Activated naive CD4-positive, alpha-beta T cell (primary cell): ENCODE measurements at places on chromosomes 3 and 15.

DNA sequence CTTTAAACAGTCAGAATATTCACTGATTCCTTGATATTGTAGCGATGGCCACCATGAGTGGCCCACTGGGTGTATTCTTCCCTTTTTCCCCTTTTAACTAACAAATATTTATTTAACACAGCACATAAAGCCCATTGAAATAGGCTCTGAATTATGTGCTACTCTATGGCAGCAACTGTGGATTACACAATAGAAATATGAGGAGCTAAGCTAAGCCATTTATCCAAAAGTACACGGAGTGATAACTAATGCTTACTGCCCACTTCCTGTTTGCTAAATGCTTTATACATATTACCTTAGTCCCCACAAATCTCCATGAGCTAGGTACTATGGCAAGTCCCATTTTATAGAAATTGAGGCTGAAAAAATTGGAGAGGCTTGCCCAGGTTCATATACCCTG is 17.9 kb downstream of the ILDR1 start:
- no peak for DNase-seq

- DNase-seq = peak; percentile 3
These were observed 24.4 kb upstream of the FRMD4B start for GRCh38 chr3:69410301-69410700.

- DNase-seq = no peak
These were observed 86.4 kb downstream of the POLR2M start for GRCh38 chr15:57792724-57793449.

- DNase-seq = no peak
These were observed 579.5 kb downstream of the PYDC2 start for GRCh38 chr3:192040282-192041043.

- DNase-seq = peak; percentile 27
These were observed 156.7 kb upstream of the MEF2A start for GRCh38 chr15:99409097-99409473.

DNA sequence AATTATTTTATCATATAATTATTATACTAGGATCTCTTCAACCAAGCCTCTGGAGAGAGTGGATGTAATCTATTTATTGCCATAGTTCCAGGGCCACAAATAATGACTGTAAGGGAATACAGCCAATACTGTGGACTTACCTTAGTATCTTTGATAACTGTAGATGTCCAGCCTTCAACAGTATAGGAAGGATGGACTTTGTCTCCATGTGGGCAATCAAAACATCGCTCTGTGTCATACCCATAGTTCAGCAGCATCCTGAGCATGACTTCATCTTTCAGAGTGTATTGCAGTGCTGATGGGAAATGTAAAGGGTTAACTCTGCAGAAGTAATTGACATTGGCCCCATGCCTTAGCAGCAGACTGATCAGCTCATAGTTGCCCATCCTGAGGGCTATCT is 14.2 kb downstream of the ASB14 start:
- DNase-seq = no peak

DNA sequence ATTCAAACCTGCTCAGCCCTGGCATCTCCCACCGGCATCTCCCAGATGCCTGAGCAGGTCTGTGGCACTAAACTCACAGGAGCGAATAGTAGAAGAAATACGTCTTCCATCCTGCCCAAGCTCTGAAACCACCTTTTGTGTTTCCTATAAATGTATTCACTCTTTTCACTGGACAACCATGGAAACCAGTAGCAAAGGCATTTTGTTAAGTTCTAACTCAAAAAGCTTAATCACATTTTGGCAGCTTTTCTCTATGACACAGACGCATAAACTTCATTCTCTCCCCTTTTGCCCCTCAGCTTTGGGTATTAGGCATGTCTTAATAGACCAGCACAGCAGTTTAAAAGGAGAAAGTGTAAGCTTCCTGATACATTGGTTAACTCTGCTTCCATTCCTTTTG is 24.5 kb upstream of the ARNT2 start:
- DNase-seq = no peak

DNA sequence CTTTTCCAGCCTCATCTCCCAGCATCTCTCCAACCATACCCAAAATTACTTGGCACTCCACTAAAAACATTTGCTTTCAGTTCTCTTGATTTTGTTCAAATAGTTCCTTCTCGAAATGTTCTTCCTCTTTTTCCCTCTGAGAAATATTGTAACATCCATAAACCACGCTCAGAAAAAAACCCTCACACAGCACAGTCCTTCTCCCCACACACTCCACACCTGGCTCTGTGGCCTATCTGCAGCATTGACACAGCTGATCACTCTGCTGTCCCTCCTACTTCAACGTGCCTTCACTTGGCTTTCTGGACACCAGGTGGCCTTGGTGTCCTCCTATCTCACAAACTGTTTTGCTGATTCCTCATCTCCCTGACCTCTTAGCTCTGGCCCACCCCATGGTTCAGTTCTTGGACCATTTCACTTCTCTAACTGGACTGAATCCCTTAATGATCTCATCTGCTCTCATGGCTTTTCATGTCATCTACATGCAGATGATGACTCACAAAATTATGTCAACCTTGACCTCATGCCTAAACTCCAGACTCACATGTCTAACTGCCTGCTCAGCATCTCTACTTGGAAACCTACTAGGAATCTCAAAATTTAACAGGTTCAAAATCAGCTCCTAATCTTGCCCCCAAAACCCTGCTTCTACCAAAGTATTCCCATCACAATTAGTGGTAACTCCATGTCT is 93.3 kb downstream of the TRIM42 start:
- no peak for DNase-seq

- DNase-seq = no peak
These were observed 19.1 kb upstream of the EPB42 start for GRCh38 chr15:43239732-43240491.

- no peak for DNase-seq
These were observed 67.5 kb downstream of the FRMD4B start for GRCh38 chr3:69318410-69318809.

GRCh38 chr3:42610976-42611375 is 10.5 kb downstream of the NKTR start:
- DNase-seq = no peak

- no peak for DNase-seq
These were observed 23.3 kb upstream of the PSMD6 start for GRCh38 chr3:64046592-64046991.

- DNase-seq = no peak
These were observed 28.5 kb downstream of the GREM1 start for GRCh38 chr15:32746116-32746857.

DNA sequence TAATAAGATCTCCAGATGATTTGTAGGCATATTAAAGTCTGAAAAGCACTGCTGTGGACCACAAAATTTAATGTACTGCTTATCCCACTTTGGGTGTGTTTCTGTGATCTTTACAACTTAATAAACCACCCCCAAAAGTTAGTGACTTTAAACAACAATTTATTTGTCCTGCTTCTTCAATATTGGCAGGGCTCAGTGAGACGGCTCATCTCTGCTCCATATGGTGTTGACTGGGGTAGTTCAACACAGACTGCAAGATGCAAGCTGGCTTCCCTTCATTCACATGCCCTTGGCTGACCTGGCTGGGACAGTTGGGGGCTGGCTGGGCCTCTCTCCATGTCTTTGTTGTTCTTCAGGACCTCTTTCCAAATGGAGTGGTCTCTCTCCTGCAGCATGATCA is 337.8 kb downstream of the FHIT start:
- no peak for DNase-seq

DNA sequence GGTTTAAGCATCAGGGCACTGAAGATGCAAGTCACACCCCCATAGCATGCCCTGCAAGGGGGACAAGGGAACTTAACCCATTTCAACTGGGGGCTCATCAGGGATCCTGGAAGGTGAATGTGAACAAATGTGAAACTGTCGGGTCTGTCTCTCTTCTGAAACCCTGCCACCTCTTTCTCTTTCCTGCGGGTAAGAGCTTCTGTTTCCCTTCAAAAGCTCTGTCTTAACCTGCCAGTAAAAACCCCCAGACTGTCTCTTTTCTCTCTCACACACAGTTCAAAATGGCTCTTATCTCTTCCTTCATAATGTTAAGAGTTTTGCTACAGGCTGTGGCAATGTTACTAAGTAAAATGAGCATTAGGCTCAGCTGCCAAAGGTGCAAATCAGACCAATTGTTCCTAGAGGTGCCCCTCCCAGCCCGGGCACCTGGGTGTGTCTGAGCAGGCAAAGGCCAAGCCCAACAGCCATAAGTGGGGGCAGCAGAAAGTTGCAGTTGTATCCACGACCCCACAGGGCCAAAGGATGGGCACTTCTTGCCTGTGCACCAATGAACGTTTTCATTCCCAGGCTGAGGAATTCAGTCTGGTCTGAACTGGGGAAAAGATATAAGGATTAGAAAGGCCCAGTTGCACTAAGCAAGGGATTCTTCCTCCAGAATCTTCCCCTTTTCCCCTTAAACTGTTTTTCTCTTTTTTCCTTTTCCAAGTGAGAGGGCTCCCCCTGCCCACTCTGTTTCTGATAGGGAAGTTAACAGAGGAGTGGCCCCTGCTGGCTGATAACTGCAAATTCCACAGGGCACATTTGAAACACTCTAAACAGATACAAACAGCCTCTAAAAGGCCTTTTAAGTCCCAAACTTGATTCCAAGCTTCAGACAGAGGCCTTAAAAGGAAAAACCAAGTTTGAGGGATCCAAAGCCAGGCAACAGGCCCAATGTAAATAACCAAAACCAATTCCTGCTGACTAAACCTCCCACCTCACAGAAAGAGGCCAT is 113.8 kb upstream of the EPHA6 start:
- DNase-seq = no peak

GRCh38 chr15:61889706-61890105 is 170.5 kb downstream of the VPS13C start:
- no peak for DNase-seq

GRCh38 chr3:183272791-183273190 is 19.7 kb downstream of the B3GNT5 start:
- DNase-seq = no peak

- no peak for DNase-seq
These were observed 569.8 kb downstream of the RBMS3 start for GRCh38 chr3:29850641-29851040.

DNA sequence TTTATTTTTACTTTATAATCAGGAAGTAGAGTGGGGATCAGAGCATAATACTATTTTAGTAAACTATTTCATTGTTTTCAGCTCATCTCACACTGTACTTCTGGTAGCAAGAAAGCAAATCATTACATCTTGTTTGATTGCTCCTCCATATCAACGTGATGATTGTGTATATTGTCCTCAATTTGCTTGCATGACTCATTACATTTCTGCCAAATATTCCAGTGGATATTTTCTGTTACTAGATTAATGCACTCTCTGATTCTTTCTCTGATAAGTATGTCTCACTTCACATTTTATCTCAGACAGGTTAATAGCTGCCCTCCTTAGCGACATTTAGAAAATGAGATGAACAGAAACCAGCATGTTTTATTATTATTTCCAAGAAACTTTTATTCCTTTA is 1145.3 kb downstream of the OTOL1 start:
- no peak for DNase-seq

DNA sequence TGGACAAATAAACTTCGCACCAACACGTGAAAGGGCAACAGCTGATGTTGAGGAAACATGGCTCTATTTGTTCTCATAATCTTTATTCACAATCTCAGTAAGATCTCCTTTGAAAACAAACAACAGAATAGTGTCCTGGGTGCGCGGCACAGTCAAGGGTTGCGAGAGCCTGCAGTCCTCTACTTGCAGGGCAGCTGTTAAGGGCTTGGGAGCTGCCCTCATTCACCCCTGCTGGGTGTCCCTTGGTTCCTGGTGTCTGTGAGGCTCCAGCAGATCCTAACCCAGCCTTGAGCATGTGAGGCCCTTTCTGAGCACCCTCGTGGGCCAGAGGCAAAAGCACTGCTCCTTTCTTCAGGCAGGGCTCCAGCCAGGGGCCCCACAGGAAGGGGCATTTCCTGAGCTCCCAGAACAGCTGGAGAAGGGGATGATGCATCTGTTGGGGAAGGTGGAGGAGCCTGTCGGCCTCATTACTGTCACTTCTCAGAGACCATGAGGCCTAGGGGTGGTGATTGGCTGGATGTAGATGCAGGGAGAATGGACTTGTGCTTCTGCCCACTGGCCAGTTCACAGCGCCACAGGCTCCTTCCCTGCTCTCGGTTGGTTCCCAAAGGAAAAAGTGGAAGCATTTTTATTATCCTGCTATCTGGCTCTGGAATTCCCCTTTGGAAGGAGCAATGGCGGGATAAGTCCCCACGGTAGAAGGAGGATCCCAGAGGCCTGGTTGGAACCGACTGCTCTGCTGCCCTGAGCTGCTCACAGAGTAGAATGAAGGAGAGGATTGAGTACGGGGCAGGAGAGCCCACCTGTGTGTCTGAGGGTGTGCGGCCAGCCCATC is 51.9 kb upstream of the KLF13 start:
- DNase-seq = no peak

DNA sequence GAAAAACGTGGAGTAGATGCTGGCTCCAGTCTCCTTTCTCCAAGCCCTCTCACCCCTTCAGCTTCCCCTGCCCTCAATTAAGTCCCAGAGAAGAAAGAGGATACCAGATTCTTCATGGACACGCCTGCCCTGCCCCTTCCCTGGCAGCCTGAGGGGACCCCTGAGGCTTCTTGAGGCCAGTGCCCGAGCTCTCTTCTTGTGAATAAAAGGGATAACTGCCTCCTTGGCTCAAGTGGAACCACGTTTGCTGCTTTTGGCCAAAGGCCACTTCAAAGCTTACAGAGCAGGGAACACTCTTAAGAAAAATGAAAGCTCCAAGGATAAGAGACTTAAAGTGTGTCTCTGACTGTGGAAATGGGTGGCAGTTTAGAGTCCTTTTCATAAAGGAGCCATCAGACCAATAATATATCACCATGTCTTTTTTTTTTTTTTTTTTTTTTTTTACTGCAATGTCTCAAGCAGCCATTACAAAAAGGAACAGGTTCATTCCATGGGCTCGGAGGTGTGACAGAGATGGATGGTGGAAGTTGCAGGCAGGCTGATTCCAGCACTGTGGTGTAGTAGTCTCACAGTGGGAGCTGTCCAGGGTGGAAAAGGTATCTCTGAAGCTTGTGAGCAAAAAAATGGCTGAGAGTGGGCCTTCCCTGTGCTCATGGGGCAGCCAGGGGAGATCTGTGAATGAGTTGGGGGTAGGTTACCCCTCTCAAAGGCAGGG is 108.8 kb downstream of the SEMA5B start:
- no peak for DNase-seq

- DNase-seq = no peak
These were observed 50.3 kb upstream of the ATP13A3 start for GRCh38 chr3:194536871-194537637.

GRCh38 chr3:116129187-116129946 is 315.9 kb downstream of the LSAMP start:
- DNase-seq = no peak

- no peak for DNase-seq
These were observed 24.2 kb downstream of the HDAC11 start for GRCh38 chr3:13504161-13504831.

DNA sequence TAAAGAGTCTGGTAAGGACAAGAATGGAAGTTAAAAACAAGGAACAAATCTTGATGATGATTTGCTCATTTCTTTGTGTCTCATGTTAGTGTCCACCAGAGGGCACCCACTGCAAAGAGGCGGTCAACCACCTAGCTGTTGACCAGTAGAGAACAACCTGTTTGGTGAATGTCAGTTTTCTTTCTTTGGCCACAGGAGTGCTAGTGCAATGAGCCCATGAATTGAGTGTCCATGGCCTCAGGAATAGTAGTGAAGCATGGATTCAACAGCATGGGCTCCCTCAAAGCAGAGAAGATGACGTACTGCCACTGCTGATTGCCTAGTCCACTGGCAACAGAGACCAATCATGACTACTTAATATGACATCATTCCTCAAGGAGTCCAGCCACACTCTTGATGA is 10.7 kb upstream of the CNTN6 start:
- no peak for DNase-seq

- DNase-seq = no peak
These were observed 17.8 kb upstream of the SCAMP5 start for GRCh38 chr15:74977599-74977998.

GRCh38 chr15:87145696-87146095 is 1066.0 kb downstream of the AGBL1 start:
- no peak for DNase-seq

GRCh38 chr3:64496786-64497490 is 190.9 kb downstream of the ADAMTS9 start:
- no peak for DNase-seq
